Hippocampal formation (tissue), 2 donors: ENCODE measurements at places on chromosomes 6 and 20.

GRCh38 chr20:14745830-14746229 is 408.4 kb upstream of the FLRT3 start:
- DNase-seq = no peak

GRCh38 chr20:58963060-58963584 is 17.9 kb upstream of the NELFCD start:
- DNase-seq = no peak

- DNase-seq = no peak
Observed at GRCh38 chr6:129340983-129341382, 369.0 kb downstream of the ARHGAP18 start.

DNA sequence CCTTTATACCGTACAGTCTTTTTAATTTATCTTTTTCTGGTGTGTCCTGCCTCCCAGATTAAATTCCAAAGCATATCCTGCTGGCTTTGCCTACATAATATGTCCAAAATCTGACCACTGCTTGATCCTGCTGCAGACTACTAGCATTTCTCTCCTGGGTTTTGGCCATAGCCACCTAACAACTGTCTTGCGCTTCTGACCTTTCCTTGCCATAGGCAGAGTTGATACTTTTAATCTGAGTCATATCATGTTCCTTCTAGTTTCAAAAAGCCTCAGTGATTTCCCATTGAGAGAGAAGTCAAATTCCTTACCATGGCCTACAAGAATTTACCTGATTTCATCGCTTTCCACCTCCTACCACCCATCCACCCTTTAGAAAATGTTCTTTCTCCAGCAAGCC is 104.8 kb downstream of the BCKDHB start:
- DNase-seq = no peak

DNA sequence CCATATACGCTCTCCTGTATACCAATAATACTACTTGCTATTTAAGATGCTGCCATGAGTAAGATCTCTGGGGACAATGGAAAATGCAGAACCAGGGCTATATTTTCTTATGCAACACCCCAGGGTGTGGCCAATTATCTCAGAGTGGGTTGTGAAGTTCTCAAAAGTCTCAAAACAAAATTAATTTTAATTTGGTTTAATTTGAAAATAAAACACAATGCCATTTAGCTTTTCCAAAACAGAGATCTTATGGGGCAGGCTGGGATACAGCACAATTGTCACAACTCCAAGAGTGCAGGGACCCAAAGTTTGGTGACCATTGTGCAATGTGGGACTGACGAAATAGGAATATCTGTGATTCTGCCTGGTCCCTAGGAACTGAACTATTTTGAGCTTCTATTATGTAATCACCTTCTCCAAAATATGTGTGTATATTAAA is 43.1 kb downstream of the MBOAT1 start:
- no peak for DNase-seq

DNA sequence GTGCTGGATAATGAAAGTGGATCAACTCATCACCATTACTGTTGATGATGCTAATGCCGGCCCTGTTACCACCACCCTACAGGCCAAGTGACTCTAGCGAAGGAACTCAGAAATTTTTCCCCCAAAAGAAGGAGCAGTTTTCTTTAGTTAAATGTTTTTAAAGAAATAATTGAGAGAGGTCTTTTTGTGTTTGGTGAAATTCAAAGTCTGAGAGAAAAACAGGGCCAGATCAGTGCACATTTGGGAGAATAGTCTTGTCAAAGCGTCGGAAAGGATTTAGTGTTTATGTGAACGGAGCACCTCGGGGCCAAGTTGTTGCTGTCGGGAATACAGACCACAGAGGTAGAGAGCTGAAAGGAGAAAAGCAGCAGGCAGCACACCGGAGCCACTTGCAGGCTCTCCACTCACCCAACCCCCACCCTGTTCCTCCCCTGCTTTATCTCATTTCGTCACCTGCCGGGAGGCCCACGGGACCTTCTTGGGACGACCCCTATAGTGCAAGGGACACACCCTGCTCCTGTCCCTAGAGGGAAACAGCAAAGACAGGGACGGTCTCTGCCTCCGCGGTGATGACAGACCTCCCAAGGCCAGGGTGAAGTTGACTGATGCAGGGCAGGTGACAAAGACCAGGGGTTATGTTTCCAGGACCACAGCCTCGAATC is 6.8 kb downstream of the TFAP2B start:
- DNase-seq = no peak

GRCh38 chr6:80636689-80637088 is 530.2 kb downstream of the BCKDHB start:
- no peak for DNase-seq

DNA sequence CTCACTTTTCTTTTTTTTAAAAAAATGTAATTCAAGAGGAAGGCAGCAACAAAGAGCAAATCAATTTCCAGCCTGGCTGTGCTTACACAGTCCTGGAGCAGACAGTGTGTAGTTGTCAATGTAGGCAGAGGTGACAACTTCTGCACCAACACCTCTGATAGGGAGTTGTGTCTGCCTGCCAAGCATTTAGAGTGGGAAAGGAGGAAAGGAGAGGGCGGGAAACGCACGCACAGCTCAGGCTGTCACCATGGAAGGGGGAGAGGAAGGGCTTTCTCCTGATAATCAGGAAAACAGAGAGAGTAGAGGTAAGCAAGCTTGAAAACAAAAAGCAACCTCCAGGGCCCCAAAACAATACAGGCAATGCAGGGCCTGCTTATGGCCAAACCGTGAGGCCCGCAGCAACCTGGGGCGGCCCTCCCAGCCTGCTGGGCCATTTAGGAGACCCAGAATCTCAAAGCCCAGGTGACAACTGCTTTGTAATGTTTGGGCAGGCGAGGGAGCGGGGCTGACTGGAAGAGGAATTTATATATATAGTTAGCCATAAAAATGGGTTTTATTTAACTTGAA is 41.5 kb upstream of the GFOD1 start:
- DNase-seq = no peak

GRCh38 chr6:45754432-45754831 is 261.2 kb downstream of the CLIC5 start:
- no peak for DNase-seq

DNA sequence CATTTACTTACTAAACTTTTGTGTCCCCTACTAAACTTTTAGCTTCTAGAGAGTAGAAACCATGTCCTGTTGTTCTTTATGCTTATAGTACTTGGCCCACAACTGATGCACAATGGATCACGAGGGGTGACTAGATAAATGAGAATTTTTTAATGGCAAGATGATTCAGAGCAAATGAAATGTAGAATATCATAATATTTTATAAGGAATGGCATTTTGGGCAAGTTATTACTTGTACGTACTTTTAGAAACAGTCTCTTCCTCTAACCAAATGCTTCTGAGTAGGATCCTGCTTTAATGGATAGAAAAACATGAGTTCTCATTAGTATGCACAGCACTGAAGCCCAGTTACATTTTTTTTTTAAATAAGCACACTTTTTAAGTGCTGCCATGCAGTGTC is 336.3 kb downstream of the NRN1 start:
- no peak for DNase-seq

DNA sequence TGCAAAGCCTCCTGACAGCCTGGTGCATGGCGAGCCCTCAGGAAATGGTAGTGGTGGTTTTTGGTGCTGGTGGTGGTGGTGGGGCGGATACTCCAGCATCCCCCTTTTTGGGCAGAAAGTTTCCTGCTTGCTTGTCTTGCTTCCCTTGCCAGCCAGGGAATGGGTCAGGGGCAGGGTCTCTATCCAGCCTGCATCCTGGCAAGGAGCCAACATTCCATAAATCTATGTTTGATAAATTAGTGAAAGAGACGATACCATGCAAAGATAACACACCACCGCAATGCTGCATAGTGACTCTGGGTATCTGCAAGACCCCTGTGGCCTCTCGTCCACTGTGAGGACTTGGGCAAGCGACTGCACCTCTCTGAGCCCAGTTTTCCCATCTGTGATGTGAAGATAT is 246.2 kb downstream of the LRFN2 start:
- DNase-seq = no peak

DNA sequence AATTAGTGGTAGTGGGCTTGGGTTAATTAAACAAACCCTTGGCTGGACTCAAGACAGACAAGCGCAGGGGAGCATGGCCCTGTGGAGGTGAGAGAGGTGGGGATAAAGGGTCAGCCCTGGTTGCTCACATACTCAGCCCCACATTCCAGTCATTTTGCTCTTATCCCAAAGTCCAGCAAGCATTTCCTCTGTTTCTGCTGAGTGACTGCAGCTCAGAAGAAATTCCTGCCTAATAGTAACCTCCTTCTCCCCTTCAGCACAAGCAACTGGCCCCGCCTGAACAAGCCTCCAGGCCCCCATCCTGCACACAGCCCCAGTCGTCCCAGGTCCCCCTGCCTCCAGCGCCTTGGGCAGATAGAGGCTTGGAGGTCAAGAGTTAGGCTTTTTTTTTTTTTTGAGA is 3.6 kb upstream of the TFEB start:
- DNase-seq = no peak

DNA sequence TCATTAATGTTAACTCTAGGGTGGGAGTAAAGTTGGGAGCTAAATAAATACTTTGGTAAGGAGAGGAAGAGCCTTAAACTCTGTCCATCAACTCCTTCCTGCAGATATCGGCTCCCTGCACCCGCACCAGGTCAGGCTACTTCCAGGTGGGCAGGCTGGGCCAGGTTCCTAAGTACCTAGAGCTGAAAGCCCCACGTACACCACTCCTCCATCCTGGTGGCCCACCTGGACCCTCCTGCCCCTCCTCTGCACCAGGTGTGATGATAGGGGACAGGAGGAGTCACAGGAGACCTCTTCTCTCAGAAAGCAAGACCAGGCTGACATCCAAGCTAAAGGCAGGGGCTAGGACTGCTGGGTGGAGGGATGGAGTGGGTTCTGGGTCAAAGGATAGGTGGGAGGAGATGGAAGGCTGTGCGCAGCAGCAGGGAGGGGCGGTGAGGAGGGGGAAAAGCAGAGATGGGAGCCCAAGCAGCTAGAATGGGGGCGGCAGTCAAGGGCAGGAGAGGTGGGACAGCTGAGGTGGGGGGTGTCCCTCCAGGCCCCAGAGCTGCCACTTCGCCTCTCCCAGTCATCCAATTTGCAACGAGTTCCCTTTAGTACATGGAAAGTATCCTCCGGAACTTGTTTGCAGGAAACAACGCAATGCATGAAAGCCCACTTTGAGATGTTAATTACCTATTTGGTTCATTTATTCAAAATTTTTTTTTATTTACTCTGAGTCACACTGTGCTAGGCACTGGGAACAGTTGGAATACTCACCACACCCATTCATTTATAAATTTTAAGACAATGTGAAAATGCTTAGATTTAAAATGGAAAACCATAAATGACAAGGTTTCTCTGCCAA is 15.2 kb upstream of the TOX2 start:
- DNase-seq = no peak

DNA sequence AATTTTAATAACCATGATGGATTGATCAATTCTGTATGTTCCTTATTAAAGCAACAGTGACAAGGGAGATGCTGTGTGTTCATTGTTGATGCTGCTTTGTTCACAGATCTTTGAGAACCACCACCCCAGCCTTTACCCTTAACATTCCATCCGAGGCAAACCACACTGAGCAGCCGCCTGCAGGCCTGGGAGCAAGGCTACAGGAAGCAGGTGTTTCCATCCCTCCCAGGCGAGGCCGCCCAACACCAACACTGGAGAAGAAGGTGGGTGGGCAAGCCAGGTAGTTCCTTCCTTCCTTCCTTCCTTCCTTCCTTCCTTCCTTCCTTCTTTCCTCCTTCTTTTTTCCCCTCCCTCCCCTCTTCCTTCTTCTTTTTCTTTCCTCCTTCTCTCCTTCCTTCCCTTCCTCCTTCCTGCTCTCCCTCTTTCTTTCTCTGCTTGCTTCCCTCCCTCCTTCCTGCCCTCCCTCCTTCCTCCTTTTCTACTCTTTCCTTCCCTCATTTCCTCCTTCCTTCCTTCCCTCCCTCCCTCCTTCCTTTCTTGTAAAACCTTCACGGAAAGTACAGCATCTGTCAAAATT is 13.7 kb downstream of the TTLL2 start:
- no peak for DNase-seq

DNA sequence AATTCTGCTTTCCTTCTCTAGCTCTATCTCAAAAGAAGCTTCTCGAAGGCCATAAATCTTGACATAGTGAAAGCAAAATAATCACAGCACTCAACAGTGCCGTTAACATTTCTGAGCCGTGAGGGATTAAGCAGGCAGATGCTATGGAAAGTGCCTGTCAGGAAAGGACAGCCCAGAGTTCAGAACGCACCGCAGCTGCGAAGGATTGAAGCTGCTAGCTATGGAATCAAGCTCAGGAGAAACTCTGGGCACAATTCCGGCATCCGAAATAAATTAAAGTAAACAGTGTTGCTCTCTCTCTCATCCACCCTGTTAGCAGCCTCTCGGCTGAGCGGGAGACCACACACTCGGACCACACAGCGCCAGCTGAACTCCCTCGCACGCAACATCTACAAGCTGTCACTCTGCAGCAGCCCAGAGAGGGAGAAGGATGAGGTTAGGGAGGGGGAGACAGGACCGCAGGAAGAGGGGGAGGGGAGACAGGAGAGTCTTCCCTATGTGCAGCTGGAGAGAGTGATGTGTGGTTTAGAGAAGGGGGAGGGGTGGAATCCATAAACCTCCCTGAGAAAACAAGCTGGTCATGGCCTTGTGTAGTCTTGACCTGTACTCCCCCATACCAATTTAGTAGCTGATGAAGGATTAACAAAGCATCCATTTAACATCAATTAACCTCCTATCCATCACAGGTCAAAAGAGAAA is 9.0 kb downstream of the EXOC2 start:
- DNase-seq = no peak

DNA sequence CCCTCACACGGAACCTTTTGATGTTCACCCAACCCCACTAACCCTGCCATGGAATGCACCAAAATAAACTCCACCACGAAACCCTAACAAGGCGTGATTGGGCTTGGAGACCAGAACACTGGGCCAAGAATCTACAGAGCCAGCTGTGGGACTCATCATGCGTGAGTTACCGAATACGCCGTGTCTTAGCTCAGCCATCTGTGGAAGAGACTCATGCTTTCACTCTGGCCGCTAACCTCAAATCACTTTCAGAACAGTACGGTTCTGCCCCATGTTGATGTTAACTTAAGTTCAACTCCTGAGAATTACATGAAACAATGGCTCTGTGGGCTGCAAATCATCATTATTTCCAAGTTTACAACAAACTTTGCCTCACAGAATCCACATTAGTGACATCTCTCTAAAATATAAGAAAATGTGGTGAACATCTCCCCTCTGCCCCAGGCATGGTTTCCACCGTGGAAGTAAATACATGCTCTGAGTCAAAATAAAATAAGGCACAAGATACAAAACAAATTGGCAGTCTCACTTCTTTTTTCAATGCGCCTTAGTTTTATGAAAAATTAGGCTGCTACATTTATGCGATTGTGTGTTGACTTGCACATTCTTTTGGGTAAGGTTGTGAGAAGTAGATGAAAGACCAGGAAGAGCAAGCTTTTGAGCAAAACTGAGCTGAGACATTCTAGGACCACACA is 308.9 kb upstream of the EXOC2 start:
- DNase-seq = no peak
